Calu3 (cell line): ENCODE measurements at places on chromosomes 13 and 19.

DNA sequence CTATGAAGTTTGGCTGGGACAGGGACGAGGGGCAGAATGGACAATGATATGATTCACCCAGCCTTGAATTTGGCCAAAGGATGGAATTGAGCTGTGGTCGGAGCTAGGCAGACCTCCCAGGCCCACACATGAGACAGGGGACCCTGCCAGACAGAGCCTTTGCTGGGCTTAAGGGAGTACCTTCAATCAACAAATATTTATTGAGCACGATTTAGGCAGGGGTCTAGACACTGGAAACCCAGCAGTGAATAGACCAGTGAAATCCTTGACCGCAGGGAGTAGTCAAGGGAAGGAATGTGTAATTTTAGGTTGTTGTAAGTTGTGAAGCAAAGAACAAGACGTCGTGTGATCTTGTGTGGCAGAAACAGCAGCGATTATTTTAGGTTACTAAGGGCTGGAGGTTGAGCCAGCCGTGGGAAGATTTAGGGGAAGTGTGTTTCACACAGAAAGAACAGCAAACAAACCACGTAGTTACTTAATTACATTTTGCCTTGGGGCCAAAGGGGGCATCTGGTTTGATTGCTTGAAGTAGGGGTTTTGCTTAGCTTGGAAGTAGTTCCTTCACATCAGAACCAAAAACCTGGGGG is 16.9 kb upstream of the AP1M2 start:
- DNase-seq = no peak

GRCh38 chr19:28067882-28068281 is 1145.1 kb downstream of the UQCRFS1 start:
- DNase-seq = no peak

GRCh38 chr19:38190061-38190460 is 34.0 kb downstream of the DPF1 start:
- DNase-seq = no peak

DNA sequence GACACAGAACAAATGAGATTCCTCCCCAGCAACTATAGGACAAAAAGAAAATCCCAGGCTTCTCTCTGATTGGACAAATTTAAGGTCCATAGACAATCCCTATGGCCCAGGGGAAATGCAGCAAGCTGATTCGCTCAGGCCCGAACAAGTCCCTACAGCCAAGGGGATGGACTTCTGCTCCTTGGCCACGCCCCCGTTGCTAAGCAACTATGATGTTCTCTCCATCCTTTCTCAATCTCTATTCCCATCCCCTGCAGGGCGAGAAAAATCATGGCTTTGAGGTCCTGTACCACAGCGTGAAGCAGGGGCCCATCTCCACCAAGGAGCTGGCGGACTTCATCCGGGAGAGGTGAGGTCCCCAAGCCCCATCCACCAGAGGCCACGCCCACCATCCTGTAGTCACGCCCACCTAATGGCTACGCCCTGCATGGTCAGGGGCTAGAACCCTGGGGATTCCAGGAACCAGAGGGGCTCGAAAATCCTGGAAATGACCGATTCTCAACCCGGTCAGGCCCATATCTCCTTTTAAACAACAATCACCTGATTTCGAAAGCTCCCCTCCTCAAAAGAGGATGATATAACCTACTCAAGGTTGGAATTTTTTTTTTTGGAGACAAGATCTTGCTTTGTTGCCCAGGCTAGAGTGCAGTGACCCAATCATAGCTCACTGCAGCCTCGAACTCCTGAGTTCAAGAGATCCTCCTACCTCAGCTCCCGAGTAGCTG is 11.4 kb downstream of the FCHO1 start:
- DNase-seq = peak; percentile 16

DNA sequence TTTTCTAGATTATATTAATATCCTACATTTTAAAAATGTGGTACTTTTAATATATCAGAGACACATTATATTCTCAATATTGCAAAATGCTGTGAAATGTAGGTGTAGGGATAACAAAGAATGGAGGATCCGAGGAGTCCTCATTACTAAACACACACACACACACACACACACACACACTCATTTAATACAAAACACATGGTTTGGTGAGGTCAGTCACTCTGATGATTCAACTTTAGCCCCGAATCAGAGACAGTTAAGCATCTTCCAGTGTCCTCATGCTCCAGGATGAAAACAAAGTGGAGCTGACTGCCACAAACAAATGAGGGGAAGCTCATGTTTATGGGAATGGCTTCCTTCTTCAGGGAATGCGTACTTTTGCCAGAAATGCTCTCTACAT is 147.5 kb downstream of the CYSLTR2 start:
- DNase-seq = no peak

DNA sequence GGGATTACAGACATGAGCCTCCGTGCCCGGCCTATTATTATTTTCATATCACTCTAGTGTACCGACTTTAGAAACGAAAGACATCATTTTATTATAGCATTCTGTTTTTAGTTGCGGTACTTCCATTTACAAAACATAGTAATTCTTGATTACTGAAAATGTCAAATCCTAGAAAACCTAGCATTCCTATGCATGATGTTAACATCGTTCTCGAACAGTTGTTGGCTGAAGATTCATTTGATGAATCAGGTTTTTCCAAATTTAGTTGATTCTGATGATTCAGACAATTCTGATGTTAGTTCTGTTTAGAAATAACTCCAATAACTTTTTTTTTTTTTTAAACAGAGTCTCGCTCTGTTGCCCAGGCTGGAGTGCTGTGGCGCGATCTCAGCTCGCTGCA is 11.5 kb upstream of the MTRF1 start:
- no peak for DNase-seq

GRCh38 chr13:65595916-65596315 is 1634.2 kb downstream of the PCDH9 start:
- no peak for DNase-seq

GRCh38 chr19:49064768-49065611 is at the start of gene NTF4:
NTF4 (minus strand) TSS chr19:49064818; CDS start chr19:49061997, 2,821 bp downstream.
- peak; percentile 66 for DNase-seq

GRCh38 chr19:57927587-57927986 is 7.6 kb downstream of the ZNF418 start:
- DNase-seq = no peak

GRCh38 chr19:40304306-40304705 is 19.2 kb upstream of the AKT2 start:
- no peak for DNase-seq

- no peak for DNase-seq
Observed at GRCh38 chr13:111564606-111565005, 244.2 kb downstream of the TEX29 start.
